ENCODE measurements at places on chromosomes 7 and 10. TPM values are rescaled to one million over a fixed set of nuclear protein-coding genes. Genes with fewer than 3 reads are reported as not detected.

The IKZF1 gene
- total RNA-seq, result not detected

The AGAP6 gene
- total RNA-seq, result 7.4 TPM

The AEBP1 gene
- 0.06 TPM for total RNA-seq

The PODXL gene
- 28.7 TPM for total RNA-seq

The GRB10 gene
- 62.1 TPM for total RNA-seq

The EVX1 gene
- 0.13 TPM for total RNA-seq

The ITIH5 gene
- total RNA-seq, result 0.20 TPM

The LRRN3 gene
- not detected for total RNA-seq

The SEMA3E gene
- 1.7 TPM for total RNA-seq

The CLIP2 gene
- total RNA-seq, result 14.0 TPM
